ENCODE measurements at places on chromosomes 16 and 17.

GRCh38 chr17:31171701-31172100 lies 76.9 kb downstream of the NF1 start:
- no peak for DNase-seq

- DNase-seq, result no peak
These were observed 9.8 kb upstream of the RFFL start for GRCh38 chr17:35073183-35073790.

- peak; percentile 92 for DNase-seq
These were observed 10.3 kb upstream of the ARL4D start for GRCh38 chr17:43388359-43389045.

DNA sequence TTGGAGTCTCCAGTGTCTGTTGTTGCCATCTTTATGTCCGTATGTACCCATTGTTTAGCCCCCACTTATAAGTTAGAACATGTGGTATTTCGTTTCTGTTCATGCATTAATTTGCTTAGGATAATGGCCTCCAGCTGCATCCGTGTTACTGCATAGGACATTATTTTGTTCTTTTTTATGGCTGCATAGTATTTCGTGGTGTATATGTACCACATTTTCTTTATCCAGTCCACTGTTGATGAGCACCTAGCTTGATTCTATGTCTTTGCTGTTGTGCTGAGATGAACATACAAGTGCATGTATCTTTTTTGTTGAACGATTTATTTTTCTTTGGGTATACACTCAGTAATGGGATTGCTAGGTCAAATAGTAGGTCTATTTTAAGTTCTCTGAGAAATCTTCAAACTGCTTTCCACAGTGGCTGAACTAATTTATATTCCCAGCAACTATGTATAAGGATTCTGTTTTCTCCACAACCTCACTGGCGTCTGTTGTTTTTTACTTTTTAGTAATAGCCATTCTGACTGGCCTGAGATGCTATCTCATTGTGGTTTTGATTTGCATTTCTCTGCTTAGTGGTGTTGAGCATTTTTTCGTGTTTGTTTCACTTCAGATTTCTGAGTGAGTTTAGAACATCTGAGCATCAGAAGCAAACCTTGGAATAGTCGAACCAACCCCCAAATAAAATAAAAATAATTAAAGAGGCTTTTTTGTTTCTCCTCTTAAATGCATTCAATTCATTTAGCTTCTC lies 304.7 kb downstream of the ZFHX3 start:
- DNase-seq, result no peak

DNA sequence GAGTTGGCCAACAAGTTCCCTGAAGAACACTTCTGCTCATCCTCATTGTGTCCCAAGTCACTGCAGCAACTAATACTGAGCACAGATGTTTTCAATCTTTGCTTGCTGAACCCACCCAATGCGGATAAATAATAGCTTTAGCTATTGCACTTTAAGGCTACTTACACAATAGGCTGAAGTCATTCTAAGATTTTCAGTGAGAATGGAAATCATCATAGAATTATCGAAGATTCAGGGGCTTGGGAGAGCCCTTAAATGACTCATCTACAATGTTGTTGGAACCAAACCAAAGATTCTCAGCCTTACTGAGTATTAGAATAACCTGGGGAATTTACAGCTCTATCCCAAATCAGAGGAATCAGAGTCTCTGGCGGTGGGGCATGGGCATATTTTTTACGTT lies 51.2 kb downstream of the SYCE1L start:
- DNase-seq, result no peak

GRCh38 chr16:23505671-23506605 lies 4.4 kb downstream of the GGA2 start:
- DNase-seq, result no peak

DNA sequence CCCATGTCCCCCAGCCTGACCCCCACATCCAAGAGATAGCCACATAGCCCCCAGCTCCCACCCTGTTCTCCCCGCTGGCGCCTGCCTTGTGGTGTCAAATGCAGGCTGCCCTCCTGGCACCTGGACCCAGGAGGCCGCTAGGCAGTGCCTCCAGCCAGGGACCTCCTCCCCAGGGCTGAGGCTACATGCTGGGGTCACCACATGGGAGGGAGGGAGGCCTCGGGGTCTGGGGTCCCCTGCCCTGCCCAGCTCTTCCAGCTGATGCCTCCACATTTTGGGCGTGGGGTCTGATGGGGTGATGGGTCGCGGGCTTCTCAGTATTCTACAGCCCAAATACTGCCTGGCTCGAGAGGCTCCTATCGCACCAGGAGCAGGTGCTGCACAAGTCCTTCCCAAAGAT lies 9.5 kb downstream of the TBC1D26 start:
- DNase-seq, result no peak

- no peak for DNase-seq
These were observed 62.6 kb upstream of the RASL10B start for GRCh38 chr17:35668802-35669201.

GRCh38 chr17:69870751-69871199 lies 204.2 kb upstream of the KCNJ16 start:
- DNase-seq, result no peak

- DNase-seq, result no peak
These were observed 2.0 kb downstream of the CORO7 start for GRCh38 chr16:4414187-4414917.

- peak; percentile 96 for DNase-seq
These were observed at the start of gene TMEM94 for GRCh38 chr17:75456417-75457046. Gene TMEM94, plus strand, starts transcription at chr17:75456635. Its CDS starts 15,271 bp downstream, at chr17:75471906.

- DNase-seq, result no peak
These were observed 31.5 kb downstream of the HAPSTR1 start for GRCh38 chr16:9122969-9123368.

DNA sequence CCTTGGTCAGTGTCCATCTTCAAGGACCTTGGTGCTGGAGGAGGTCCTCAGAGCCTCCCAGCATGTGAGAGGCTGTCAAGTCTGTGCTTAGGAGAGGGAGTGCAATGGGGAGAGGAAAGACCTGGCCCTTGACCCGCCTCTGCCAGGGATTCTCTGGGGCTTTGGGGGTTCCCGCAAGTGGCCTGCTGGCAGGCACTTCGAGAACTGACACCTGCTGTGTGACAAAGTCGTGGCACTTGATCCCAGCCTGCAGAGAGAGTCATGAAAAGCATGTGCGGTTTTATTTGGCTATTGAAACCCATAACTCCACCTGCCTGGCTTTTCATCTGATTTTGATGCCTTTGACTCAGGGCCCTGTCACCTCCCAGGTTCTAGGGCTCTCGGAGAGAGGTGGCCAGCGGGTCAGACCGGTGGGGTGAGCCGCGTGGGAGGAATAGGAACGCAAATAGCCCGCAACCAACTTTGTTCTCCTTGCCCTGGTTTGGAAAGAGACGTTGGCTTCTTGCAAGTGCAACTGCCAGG lies 42.8 kb upstream of the GSE1 start:
- no peak for DNase-seq

DNA sequence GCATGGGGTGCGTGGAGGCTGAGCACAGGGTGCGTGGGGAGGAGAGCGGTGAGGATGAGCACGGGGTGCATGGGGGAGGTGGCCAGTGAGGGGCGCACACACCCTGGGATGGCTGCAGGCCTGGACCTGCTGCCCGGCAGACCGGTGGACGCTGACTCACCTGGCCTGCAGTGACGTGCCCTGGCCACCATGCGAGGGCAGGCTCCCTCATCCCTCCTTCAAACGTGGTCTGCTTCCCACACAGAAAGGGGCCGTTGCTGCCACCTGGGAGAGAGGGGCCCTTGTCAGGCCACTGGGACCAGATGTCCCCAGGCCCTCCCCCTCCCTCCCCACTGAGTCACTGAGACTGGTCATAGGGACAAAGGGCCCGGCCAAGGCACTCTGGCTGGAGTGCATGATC lies 20.1 kb upstream of the APRT start:
- no peak for DNase-seq

- DNase-seq, result no peak
These were observed 27.8 kb upstream of the TVP23A start for GRCh38 chr16:10846213-10846998.

- DNase-seq, result no peak
These were observed 1.2 kb downstream of the CCDC137 start for GRCh38 chr17:81667754-81668153.

DNA sequence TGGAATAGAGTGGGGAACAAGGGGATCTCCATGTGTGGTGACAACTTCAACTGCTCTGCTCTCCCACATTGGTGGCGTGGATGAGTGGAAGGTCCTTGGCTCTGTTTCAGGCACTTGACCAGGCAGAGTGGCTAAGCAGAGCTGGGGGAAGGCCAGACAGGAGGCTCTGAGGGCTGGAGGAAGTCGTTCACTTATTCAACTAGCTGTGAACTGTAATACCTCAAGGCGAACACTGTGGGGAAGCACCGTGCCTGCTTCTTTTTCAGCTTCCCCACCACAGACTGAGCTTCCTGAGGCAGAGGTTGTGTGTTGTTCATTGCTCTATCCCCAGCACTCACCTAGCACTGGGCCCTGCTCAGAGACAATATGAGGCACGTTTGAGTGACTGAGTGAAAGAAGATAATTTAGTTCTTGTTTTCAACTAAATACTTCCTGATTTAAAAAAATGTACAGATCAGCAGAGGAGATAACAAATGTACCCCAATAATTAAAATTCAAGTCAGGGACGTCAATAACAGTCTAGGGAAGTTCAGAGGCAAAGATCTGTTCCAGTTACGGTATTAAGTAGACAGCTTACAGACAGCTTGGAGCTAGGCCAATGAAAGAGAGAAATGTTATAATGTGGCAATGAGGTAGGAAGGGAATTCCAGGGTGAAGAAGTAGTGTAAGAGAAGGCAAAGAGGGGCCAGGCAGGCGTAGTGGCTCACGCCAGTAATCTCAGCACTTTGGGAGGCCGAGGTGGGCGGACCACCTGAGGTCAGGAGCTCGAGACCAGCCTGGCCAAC lies 34.7 kb downstream of the MYO18A start:
- peak; percentile 69 for DNase-seq

GRCh38 chr17:79615926-79616325 lies 5.1 kb upstream of the RBFOX3 start:
- no peak for DNase-seq

GRCh38 chr17:51045621-51046020 lies 75.0 kb downstream of the SPAG9 start:
- DNase-seq, result no peak

DNA sequence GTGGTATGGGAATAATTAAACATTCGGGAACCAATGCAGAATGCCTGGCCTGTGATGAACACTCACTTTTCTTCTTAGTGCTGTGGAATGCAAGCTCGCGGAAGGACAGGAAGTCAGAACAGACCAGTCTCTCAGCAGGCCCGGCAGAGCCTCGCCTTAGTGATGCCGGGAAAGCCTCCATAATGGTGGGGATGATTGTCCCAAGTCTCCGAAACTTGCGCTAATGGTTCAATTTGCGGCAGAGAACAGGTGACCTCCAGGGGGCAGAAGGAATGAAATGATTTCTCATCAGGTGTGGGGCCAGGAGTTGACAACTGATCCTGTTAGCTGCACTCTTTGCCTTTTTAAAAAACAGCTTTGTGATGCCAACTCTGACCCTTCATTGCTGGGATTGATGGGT lies 170.6 kb downstream of the GSG1L start:
- DNase-seq, result no peak

DNA sequence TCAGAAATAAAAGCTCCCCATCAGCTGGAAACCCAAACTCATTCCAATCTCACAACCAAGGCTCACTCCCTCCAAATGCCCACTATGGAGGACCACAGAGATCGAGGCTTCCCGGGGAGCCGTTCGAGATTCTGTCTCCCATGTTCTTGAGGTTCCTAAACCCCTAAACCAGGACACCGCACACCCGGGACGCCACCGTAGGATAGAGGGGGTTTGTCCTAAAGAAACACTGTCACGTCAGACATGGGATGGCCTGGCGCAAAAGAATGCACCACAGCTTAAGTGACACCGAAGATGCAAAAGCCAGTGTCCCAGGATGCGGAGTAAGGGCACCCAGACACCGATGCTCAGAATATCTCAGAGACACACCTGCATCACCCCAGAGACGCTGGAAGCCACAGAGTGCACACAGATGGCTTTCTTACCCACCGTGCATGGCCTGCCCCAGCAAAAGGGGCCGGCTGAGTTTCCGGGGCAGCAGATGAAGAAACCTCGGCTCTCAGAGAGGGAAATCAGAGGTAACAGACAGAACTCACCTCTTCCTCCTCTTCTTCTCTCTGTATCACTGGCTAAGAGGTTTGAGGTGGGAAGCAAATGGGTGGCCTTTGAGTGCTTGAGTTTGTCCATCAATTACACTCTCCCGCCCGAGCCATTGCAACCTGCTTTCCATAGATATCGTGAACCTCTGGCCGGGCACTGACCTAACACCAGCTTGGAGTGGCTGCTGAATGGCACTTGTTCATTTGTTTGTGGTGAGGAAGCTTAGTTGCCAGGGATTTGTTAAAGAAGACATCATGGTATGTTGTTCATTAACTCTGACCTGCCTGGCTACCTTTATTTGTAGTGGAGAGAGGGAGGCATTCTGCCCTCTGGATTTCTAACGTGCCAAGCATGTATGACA lies 65.1 kb upstream of the TNRC6C start:
- no peak for DNase-seq

DNA sequence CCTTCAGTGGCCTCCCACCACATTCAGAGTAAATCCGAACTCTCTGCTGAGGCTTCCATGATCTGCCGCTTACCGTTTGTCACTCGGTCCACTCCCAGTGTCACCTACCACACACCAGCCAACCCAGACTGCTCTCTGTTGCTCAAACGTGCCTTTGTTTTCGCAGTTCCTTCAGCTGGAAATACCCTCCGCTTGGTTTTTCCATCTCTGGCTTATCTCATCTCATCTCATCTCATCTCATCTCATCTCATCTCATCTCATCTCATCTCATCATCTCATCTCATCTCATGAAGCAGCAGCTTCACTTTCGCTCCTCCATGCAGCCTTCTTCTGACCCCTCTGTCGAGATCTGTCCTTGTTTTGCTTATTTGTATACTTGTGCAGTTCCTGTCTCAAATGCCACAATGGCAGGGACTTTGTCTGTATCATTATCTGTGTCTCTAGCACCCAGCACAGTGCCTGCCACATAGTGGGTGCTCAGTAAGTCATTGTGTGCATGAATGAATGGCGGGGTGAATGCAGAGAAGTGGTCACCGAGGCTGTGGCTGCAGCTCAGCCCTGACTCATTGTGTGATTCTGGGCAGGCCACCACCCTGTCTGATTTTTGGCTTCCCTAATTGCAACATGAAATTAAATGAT lies 3.8 kb upstream of the SNX20 start:
- DNase-seq, result no peak

GRCh38 chr16:10485698-10486382 lies 94.6 kb downstream of the EMP2 start:
- DNase-seq, result no peak

- DNase-seq, result peak; percentile 73
These were observed 4.3 kb upstream of the NAGLU start for GRCh38 chr17:42531455-42532354.

DNA sequence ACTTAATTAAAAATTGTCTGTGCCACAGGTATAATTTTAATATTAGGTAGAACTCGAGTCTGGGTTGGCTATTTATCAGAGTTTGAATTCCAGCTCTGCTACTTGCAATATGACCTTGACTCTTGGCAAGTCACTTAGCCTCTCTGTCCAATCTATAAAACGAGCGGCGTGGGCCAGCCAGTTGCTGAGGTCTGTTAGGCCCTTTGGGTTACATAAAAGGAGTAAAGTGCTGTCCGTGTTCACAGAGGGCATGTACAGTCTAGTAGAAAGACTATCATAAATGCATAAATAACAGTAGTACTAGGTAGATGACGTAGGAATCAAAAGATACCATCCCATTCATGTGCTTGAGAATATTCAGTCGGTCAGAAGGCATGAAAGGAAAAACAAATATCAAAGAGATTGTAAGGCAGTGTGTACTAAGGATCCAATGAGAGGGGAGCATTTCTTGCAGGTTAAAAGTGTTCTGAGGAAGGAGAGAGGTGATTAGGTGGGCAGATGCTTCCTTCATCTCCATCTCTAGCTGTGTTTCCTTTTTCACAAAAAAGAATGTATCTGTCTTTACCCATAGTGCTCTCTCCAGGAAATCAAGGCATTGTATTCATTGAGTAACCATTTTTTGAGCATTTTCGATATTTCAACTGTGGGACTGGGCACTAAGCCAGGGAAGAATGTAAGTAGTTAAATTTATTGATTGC lies 2.4 kb downstream of the TNRC6A start:
- DNase-seq, result no peak
